ENCODE measurements at places on chromosomes 3 and 15.

- no peak for DNase-seq
Observed at GRCh38 chr3:71265365-71265915, 318.1 kb downstream of the FOXP1 start.

GRCh38 chr15:62250186-62250585 lies 85.1 kb upstream of the C2CD4B start:
- DNase-seq = no peak

GRCh38 chr3:58462829-58463180 lies 29.1 kb upstream of the KCTD6 start:
- DNase-seq = peak; percentile 14

- peak; percentile 91 for DNase-seq
Observed at GRCh38 chr3:56801662-56802377, at the start of gene ARHGEF3. Gene ARHGEF3, minus strand, starts transcription at chr3:56801949. Its CDS starts 151 bp downstream, at chr3:56801798.

DNA sequence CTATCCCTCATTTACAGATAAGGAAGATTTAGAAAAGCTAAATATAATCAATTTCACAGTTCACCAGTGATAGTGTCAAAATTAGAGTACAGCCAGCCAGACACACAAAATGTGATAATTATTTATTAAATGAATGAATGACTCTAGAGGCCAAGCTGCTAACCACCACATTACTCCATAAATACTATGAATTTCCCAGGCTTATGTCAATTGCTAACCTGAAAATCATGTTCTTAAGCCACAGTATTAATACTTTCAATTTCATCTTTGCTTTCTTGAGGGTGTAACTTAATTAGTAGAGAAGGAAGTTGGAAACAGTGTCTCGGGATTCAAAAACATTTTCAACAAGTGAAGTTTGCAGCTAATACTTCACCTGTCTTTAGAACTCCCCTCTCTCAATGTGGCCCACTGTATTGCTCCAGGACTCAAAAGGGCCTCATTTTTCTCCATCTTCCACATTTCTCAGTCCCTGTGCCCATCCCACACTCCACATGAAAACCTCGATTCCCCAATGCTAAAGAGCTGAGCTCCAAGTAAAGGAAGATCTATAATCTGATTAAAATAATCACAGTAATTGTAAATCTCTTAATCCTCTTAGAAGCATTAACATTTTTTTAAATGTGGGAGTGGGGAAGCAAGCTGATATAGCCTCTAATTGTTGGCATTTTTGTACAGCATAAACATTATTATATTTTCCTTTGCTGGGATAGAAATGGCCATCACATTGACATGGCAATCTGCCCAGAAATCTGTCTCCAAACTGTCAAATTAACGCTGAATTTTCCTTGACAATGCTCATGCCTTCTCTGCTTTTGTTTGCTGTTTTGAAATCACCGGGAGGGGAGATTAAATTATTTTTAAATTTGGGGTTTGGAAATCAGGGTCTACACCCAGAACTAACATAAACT lies 765.1 kb downstream of the ROBO1 start:
- no peak for DNase-seq

DNA sequence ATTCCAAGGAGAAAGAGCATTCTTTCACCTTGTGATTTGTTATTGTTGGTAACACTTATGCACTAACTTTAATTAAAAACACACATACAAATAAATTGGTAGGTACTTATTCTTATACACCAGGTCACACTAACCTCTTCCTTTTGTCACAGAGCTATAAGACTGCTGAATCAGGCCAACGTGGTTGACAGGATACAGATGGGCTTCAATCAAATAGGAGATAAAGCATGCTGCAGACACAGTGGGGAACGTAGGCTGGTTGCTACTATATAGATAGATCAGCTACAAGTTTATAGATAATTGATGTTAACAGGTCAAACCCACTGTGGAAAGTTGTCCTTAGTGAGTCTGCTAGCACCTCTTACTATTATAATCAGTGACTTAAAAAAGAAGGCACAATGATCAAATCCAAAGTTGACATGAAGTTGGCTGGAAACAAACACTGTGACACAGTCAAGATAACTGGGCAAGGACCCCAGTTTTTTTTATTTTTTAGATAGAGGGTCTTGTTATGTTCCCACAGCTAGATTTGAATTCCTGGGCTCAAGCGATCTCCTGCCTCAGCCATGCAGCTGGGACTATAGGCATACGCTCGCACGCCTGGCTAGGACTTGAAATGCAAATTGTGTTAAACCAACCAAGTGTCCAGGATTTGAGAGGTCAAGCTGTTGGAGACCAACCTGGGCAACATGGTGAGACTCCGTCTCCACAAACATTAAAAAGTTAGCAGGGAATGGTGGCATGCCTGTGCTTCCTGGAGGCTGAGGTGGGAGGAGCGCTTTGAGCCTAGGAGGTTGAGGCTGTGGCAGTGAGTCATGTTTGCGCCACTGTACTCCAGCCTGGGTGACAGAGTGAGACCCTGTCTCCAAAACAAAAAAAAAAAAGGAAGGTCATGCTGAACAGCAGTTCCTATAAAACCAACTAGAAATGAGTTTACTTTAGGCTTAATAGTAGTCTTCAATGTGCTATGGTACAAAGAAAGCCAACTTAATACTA lies 97.9 kb upstream of the MEX3B start:
- DNase-seq = no peak

DNA sequence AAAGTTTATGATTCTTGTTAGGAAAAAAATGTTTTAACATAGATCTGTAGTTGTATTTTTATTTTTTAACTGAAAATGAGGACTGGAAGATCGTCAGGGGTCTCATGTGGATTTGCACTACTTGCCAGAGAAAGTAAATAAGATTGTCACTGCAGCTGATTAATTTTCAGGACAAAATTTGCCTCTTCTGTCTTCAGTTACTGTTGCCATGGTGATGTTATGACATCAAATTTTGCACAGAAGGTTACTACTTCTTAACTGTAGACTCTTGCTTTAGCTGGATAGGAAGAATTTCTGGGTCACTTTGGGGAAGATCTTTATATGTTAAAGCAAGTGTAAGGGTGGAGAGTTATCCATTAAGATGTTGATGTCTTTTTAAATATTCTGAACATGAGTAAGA lies 82.2 kb upstream of the WDR72 start:
- DNase-seq = no peak

DNA sequence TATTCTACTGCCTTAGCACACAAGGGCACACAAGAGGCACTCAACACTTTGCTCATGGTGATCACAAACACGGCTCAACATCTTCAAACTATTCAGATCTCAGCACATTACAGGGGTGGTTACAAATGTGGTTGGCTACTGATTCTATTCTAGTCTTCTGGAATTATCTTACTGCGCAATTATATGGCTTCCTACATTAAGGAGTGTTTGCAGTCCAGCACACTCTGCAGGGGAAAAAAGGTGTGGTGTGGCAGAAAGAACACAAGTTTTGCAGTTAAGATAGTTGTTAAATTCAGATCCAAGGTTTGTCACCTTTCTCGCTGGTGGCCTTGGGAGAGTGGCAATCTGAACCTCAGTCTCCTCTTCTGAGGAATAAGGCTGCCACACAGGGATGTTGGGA lies 31.9 kb downstream of the IGF2BP2 start:
- no peak for DNase-seq

- no peak for DNase-seq
Observed at GRCh38 chr3:12268049-12268735, 20.7 kb upstream of the PPARG start.

DNA sequence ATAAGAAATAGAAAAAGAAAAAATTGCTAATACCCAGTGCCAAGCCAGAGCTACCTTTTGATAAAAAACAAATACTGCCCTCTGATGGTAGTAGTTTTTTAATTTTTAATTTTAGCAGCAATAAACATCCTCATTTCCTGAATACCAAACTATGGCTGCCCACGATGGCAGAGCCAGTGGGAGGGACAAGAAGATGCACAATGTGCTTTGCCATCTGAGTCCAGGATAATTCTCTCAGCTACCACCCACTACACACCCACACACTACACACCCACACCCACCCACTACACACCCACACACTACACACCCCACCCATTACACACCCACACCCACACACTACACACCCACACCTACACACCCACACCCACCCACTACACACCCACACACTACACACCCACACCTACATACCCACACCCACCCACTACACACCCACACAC lies 17.8 kb downstream of the CEP19 start:
- DNase-seq = no peak

DNA sequence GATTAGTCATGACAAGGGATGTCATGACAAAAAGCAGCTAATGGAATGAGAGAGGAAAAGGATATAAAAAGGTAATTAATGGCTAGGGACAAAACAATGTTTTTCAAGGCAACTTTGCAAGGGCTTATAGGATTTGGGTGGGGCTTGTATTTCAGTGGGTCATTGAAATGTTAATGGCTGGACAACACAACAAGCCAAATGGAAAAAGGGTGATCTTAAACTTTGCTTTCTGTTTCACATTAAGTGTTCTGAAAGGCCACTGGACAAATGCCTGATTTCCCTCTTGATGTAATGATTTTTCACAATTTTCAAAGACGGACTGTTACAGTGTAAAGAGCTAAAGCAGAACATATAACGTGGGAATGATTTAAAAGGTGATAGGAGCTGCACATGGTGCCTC lies 345.0 kb downstream of the TUSC7 start:
- DNase-seq = peak; percentile 24

- DNase-seq = no peak
Observed at GRCh38 chr15:70955151-70955550, 62.5 kb downstream of the LRRC49 start.

- DNase-seq = no peak
Observed at GRCh38 chr15:25401501-25401900, 37.3 kb downstream of the UBE3A start.

DNA sequence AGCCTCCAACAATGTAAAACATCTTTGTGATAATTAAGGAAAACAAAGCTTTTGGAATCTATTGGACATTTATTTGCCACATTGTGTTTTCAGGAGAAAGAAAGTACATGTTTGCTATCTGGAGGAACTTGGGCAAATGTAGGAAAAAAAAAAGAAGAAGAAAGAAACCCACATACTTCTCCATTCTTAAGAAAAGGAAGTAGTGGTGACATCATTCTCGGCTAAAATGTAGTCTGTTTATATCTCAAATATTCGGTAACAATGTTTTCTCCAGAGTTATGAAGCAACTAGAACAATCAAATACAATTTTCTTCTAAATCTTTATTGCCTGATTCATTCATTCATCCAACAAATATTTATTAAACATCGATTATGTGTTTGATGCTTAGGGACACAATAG lies 2.3 kb upstream of the TGFBR2 start:
- no peak for DNase-seq

- no peak for DNase-seq
Observed at GRCh38 chr3:52076896-52077780, 20.8 kb upstream of the DUSP7 start.

- no peak for DNase-seq
Observed at GRCh38 chr3:148464246-148464645, 233.5 kb upstream of the AGTR1 start.

DNA sequence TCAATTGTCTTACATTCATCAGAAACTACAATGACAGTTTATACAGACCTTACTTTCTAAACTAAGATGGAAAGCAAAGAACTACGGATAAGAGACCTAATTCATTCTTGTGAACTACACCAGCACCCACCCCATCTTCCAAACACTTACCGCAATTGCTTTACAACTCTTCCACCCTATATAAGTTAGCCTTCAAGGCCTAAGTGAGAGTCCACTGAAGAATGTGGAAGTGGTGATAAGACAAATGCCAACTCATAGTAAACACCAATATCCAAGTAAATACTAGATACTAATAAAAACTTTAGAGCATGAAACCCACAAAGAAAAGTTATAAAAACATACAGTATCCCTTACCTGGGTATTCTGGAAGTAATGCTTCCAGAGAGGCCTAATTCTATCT lies 13.6 kb downstream of the ARF4 start:
- no peak for DNase-seq

- DNase-seq = no peak
Observed at GRCh38 chr3:105857601-105858000, 11.2 kb downstream of the CBLB start.
